HEK293T (cell line): ENCODE measurements at places on chromosomes 11 and 22.

- DNase-seq: no peak
Observed at GRCh38 chr11:23509023-23509422, 648.7 kb upstream of the CCDC179 start.

- no peak for DNase-seq
Observed at GRCh38 chr22:21003782-21004181, 1.9 kb upstream of the THAP7 start.

DNA sequence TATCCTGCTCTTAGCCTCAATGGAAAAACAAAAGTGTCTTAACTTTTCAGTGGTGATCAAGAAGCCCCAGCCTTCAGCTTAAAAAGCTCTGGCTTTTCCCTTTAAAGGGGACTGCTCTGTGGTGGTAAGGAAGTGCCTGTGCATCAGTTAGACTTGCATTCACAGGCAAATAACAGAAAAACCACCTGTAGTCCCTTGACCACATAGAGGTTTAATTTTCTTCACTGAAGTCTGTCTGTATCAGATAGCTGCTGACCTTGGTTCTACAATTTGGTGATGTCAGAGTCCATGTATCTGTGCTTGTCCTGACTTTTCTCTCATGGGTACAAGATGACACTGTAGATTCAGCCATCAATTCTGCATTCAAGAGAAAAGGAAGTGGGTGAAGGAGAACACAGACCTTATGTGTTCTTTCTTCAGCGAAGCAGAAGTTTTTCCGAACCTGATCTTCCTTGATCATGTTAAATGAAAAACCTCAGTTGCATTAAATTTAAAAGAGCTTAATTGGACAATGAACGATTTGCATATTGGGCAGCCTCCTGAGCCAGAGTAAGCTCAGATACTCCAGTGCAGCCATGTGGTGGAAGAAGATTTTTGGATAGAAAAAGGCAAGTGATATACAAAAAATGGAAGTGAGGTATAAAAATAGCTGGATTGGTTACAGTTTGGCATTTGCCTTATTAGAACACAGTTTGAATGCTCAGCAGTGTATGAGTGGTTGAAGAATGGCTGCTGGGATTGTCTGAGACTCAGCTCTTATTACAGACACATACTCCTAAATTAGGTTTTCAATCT, 43.2 kb upstream of the RDX start:
- DNase-seq: no peak

GRCh38 chr22:26336773-26337172, 92.3 kb upstream of the ASPHD2 start:
- DNase-seq: no peak
